ENCODE measurements at places on chromosomes 4 and X. TPM values are rescaled to one million over a fixed set of nuclear protein-coding genes. Genes with fewer than 3 reads are reported as not detected.

SLC38A5 gene
- 26.5 TPM for total RNA-seq

SPIN2A gene
- 1.1 TPM for total RNA-seq

DHX15 gene
- total RNA-seq: 174 TPM

MAGEB18 gene
- not detected for total RNA-seq

Measured in T-cell (primary cell).